ENCODE measurements at places on chromosomes 1 and 21. TPM values are rescaled to one million over a fixed set of nuclear protein-coding genes. Genes with fewer than 3 reads are reported as not detected.
A peak's percentile ranks its signal among the peaks of the same experiment; 100 is the strongest.

DNA sequence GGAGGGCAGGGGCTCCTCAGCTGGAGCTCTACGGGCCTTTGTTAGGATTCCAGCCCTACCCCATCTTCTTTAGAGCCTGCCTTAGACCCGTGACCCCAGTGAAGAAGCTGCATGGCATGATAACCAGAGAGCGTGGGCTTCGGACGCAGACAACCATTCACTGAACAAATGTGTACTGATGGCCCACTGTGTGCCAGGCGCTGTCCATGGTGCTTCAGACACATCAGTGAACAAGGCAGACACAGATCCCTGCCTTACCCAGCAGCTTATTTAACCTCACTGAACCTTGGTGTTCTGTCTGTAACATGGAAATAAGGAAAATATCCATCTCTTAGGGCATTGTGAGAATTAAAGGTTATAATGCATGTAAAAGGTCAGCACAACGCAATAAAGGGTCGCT lies 9.5 kb downstream of the CHIT1 start:
- DNase-seq = no peak

DNA sequence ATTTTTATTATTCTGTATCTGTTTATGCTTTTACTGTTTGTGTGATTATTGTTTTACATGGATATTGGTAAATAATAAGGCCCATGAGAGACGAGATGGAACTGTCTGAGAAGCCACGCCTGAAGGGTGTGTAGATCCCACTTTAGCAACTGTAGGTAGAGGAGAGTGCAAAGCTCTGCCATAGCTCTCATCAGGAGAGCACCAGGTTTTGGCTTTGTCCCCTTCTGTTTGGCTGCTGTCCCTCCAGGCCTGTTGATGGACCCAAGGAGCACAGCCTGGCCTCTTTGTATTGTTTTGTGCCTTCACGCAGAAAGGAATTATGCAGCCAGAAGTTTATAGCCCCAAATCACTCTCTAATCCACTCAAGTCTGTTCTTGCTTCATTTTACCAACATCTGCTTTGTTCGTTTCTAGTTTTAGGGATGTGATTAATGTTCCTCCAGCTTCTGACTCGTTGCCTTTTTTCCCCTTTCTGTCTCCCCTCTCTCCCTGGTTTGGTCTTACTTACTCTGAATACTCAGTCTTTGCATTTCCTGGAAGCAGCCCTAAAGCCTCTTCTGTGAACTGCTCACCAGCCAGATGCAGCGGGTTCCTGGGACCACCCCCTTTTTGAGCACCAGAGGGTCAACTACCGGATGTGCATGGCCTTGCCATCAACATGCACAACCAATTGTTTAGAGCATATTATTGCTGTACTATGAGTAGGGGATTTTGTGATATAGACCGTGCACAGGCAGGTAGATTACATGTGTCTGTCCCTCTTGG lies 127.3 kb downstream of the HHAT start:
- no peak for DNase-seq

- DNase-seq = no peak
Measured at GRCh38 chr1:15181564-15181963, 28.0 kb downstream of the TMEM51 start.

- no peak for DNase-seq
Measured at GRCh38 chr21:42663860-42664535, 10.6 kb downstream of the PDE9A start.

- no peak for DNase-seq
Measured at GRCh38 chr21:39713905-39714304, 31.1 kb upstream of the IGSF5 start.

GRCh38 chr1:41380979-41381691 lies 19.9 kb downstream of the FOXO6 start:
- DNase-seq = no peak

GRCh38 chr1:201110616-201111015 lies 1.6 kb downstream of the CACNA1S start:
- no peak for DNase-seq

GRCh38 chr1:167763525-167764220 lies 41.9 kb downstream of the MPZL1 start:
- DNase-seq = no peak

DNA sequence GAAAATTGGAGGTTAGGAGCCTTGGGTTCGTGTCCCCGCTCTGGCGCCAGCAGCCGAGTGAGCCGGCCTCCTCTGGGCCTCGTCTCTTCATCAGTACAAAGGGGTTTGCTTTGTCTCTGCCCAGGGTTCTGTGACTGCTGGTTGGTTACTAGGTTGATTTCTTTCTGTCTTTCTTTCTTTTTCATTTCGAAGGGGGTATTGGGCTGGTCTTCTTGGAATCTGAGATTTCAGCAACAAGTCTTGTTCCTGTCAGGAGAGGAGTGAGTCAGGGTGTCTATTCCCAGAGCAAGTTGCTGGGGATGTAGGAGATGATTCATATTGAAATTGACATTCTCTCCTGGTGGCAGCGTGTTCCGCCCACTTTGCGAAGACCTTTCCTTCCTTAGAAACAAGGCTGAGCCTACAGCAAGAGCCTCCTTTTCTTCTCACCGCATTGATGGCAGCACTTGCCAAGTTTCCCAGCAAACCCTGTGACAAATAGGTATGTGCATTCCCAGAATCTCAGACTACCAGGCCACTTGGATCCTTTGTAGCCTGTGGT lies 79.2 kb downstream of the MAN1C1 start:
- peak; percentile 90 for DNase-seq

VPS26C gene
- total RNA-seq = 79.8 TPM

KDM1A gene
- 87.4 TPM for total RNA-seq

TSPEAR gene
- total RNA-seq = under 0.01 TPM

NCAM2 gene
- under 0.01 TPM for total RNA-seq

C1QTNF12 gene
- total RNA-seq = 0.20 TPM

FAM177B gene
- not detected for total RNA-seq

All from lung microvascular endothelial cell (primary cell).